Neural crest cell (in vitro differentiated cells): ENCODE measurements at places on chromosomes 6 and 20.
A peak's percentile ranks its signal among the peaks of the same experiment; 100 is the strongest.

DNA sequence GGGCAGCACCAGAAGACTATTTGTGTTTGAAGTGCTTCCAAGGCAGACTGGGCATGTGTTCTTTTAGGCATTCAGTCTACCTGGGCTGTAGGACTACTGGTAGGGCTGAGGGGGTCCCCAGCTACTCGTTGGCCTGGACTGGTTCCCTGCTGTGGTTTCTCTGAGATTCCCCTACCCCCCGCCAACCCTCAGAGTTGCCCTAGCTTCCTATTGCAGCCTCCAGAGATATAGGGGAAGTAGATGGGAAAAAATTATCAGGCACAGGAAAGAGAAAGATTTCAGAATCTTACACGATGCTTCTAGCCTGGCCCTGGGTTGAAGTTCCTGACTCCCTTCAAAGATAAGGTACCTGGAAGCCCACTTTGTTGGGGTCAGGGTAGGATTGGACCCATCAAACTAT lies 22.5 kb downstream of the BRPF3 start:
- H3K36me3 ChIP-seq, result peaks cover 14% of the 10 kb centered on the region
- H3K4me1 ChIP-seq, result no peaks in the 10 kb centered on the region
- no peak overlapping the region for H3K4me3 ChIP-seq
- no peaks in the 10 kb centered on the region for H3K27me3 ChIP-seq
- no peak for DNase-seq

- peaks cover 9% of the 10 kb centered on the region for H3K4me1 ChIP-seq
- H3K4me3 ChIP-seq, result no peak overlapping the region
- no peak for DNase-seq
- no peaks in the 10 kb centered on the region for H3K27me3 ChIP-seq
- H3K27ac ChIP-seq, result no peak overlapping the region
Observed at GRCh38 chr6:129517288-129517687, 192.7 kb downstream of the ARHGAP18 start.

- H3K4me1 ChIP-seq, result no peaks in the 10 kb centered on the region
- H3K27me3 ChIP-seq, result no peaks in the 10 kb centered on the region
- DNase-seq, result no peak
Observed at GRCh38 chr20:2907519-2907918, 34.2 kb downstream of the PTPRA start.

DNA sequence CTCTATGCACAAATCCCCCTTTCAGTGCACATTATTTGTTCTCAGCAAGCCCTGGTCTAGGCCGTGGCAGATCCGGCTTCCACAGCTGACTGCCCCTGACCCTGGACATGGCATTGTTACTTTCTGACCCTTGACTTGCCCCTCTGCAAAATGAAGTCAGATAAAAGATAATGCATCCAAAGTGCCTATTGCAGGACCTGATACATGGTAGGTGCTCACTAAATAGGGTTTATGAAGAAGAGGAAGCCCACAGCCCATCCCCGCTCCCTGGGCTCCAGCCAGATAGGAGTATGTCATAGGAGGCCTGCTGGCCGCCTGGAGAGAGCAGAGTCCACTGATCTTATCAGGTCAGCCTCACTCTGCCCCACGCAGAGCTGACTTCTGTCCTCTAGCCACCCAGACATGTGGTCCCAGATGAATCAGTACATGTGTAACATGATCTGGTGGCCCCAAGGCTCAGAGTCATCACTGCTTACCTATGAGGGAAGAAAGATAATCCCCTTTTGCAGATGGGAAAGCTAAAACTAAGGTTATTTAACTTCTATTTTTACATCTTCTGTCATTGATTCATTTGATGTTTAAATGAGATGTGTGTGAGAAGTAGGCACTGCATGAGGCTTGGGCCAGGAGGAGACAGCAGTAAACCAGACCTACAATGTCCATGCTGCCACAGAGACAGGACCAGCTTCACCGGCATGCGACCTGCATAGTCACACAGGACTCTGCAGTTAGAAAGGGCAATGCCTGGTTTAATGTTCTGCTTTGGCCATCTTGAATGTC lies 20.4 kb downstream of the MAFB start:
- H3K4me1 ChIP-seq, result no peaks in the 10 kb centered on the region
- peaks cover 24% of the 10 kb centered on the region for H3K27me3 ChIP-seq
- no peak for DNase-seq
- H3K36me3 ChIP-seq, result no peaks in the 10 kb centered on the region

DNA sequence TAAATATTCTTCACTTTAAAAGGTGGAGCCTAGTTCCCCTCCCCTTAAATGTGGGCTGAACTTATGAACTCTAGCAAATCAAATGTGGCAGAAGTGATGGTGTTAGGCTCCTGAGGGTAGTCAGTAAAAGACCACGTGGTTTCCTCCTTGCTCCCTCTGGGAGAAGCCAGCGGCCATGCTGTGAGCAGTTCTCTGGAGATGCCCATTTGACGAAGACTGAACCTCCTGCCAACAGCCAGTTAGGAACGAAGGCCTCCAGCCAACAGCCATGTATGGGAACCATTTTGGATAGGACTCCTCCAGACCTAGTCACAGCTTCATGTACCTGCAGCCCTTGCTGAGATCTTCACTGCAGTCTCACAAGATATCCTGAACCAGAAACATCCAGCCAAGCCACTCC lies 7.6 kb upstream of the MOCS1 start:
- H3K27me3 ChIP-seq, result no peaks in the 10 kb centered on the region
- DNase-seq, result no peak
- no peak overlapping the region for H3K4me3 ChIP-seq
- H3K27ac ChIP-seq, result no peak overlapping the region

DNA sequence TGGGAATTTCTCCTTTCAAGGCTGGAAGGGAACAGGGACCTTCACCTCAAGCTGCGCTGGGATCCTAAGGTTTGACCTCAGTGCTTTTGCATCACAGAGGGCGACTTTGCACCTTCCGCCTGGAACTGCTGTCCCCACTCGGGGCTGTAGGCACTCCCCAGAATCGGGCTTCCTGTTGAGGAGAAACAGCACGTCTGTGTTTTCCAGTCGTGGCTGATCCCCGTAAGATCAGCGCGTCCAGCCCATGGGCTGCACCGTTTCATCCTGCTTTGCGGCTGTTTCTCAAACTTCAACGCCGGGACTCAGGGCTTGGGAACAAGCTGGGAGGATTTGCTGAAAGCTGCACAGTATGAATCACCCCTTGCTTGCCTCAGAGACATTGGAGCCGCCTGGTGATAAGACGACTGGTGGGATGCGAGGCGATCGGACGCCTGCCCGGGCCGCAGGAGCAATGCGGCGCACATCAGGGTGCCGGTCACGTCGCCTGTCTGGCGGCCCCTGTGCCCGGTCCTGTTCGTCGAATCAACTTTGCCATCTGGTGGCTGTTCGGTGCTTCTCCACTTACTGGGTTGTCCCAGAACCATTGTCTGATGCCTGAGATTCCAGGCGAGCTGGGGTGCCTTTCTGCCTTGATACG lies 53.6 kb upstream of the FRMD1 start:
- no peaks in the 10 kb centered on the region for H3K36me3 ChIP-seq
- peaks cover 25% of the 10 kb centered on the region for H3K27me3 ChIP-seq

- no peaks in the 10 kb centered on the region for H3K4me1 ChIP-seq
- no peak overlapping the region for H3K4me3 ChIP-seq
- no peaks in the 10 kb centered on the region for H3K36me3 ChIP-seq
- no peak for DNase-seq
- H3K27me3 ChIP-seq, result peaks cover 4% of the 10 kb centered on the region
- no peak overlapping the region for H3K27ac ChIP-seq
Observed at GRCh38 chr6:40906759-40907158, 132.3 kb downstream of the UNC5CL start.

DNA sequence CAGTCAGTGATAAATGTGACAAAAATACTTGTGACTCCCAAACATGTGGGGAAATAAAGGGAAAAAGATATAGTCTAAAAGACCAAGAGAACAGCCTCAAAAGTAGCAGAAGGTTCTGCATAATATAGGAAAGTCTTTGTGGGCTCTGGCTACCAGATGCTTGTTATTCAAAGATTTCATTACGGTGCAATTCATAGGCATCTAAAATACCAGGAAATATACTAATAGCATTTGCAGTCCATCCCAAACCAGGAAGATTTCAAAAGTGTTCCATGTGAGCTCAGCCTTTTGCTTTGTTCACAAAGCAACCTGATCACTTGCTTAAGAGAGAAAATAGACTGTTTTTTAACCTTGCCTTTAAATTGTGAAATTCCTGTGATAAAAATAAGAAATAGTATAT lies 506.7 kb upstream of the MARCKS start:
- H3K36me3 ChIP-seq, result no peaks in the 10 kb centered on the region
- no peak for DNase-seq
- no peak overlapping the region for H3K4me3 ChIP-seq
- H3K4me1 ChIP-seq, result no peaks in the 10 kb centered on the region
- no peak overlapping the region for H3K27ac ChIP-seq

GRCh38 chr6:153424719-153425400 lies 293.8 kb upstream of the RGS17 start:
- no peaks in the 10 kb centered on the region for H3K4me1 ChIP-seq
- no peaks in the 10 kb centered on the region for H3K36me3 ChIP-seq
- H3K27ac ChIP-seq, result no peak overlapping the region
- no peaks in the 10 kb centered on the region for H3K27me3 ChIP-seq
- H3K4me3 ChIP-seq, result no peak overlapping the region
- DNase-seq, result no peak

- no peak overlapping the region for H3K4me3 ChIP-seq
- H3K27me3 ChIP-seq, result no peaks in the 10 kb centered on the region
- peak overlapping the region; percentile 81 for H3K27ac ChIP-seq
- no peak for DNase-seq
- peaks cover 12% of the 10 kb centered on the region for H3K36me3 ChIP-seq
Observed at GRCh38 chr6:35359744-35360348, 17.5 kb downstream of the PPARD start.

DNA sequence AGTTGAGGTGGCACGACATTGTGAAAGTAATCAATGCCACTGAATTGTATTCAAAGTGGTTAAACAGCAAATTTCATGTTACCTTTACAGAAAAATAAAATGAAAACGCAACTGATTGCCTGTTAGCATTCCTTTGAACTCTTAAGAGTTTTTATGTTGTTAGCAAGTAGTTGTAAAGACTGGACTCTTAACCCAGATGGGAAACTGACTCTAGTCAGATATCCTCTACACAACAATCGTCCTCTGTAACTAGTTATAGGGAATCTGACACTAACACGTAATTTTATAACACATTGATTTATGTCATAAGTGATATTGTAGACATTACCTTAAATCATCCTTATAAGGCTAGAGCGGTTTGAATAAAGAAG lies 3.0 kb upstream of the FBXO9 start:
- H3K27me3 ChIP-seq, result no peaks in the 10 kb centered on the region
- H3K4me1 ChIP-seq, result peaks cover 57% of the 10 kb centered on the region
- H3K27ac ChIP-seq, result peak overlapping the region; percentile 79
- H3K36me3 ChIP-seq, result no peaks in the 10 kb centered on the region
- no peak for DNase-seq

DNA sequence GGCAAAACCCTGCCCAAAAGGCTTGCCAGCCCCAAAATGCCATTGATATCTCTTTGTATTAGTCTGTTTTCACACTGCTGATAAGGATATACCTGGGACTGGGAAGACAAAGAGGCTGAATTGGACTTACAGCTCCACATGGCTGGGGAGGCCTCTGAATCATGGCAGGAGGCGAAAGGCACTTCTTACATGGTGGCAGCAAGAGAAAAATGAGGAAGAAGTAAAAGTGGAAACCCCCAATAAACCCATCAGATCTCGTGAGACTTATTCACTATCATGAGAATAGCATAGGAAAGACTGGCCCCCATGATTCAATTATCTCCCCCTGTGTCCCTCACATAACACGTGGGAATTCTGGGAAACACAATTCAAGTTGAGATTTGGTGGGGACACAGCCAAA lies 28.6 kb downstream of the MBOAT1 start:
- H3K27ac ChIP-seq, result no peak overlapping the region
- no peaks in the 10 kb centered on the region for H3K27me3 ChIP-seq
- no peak overlapping the region for H3K4me3 ChIP-seq
- peaks cover 5% of the 10 kb centered on the region for H3K36me3 ChIP-seq
- no peak for DNase-seq
- H3K4me1 ChIP-seq, result no peaks in the 10 kb centered on the region
